ENCODE measurements at places on chromosomes 4 and X.
A peak's percentile ranks its signal among the peaks of the same experiment; 100 is the strongest.

DNA sequence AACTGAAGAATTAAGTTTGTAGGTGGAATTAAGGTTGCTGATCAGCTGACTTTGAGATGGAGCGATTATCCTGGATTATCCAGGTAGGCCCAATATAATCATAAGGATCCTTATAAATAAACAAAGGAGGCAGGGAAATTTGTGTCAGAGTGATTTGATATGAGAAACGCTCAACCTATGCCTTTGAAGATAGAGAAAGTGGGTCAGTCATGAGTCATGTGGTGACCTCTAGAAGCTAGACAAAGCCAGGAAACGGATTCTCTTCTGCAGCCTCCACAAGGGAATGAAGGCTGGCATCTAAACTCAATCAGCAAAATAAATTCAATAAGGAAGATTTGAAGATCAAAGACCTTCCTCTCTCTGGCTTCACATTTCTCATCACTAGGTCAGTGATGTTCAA, 41.5 kb upstream of the SMIM10 start:
- no peak for DNase-seq

GRCh38 chrX:66015152-66015831, 24.6 kb downstream of the VSIG4 start:
- DNase-seq = no peak

GRCh38 chrX:53128097-53128749, 34.3 kb downstream of the KANTR start:
- no peak for DNase-seq

- DNase-seq = peak; percentile 67
Measured at GRCh38 chr4:53507671-53508286, 83.5 kb downstream of the LNX1 start.

DNA sequence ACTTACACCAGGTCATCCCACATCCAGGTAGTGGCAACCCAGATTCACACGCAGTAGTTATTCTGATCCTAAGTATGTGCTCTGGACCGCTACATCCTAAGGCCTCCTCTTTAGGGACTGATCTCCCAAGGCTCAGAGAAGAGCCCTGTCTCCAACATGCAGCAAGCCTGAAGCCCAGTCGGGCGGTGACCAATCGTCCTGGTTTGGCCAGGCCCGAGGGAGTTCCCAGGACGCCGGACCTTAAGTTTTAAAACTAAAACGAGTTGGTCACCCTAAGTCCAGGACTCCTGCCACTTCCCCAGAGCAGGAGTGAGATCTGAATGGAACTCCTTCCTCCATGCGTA, 385 bp downstream of the LYAR start:
- peak; percentile 4 for DNase-seq

DNA sequence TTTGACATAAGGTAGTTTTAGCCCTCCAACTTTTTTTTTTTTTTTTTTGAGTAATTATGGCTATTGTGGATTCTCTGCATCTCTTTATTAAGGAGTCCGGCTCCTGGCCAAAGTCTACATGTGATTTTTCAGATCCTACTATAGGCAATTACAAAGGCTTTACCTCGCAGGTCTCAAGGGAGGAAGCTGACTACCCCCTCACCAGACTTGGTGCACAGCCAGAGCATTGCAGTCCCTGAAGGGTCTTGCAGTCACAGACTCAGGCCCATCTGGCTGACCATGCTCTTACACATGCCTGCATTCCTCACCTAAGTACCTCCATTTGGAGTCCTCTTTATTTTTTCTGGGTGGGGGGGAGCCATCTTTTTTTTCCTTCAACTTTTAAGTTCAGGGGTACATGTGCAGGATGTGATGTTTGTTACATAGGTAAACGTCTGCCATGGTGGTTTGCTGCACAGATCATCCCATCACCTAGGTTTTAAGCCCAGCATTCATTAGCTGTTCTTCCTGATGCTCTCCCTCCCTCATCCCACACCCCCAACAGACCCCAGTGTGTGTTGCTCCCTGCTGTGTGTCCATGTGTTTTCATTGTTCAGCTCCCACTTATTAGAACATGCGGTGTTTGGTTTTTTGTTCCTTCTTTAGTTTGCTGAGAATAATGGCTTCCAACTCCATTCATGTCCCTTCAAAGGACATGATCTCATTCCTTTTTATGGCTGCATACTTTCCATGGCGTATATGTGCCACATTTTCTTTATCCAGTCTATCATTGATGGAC, 88.4 kb upstream of the STIM2 start:
- DNase-seq = no peak

DNA sequence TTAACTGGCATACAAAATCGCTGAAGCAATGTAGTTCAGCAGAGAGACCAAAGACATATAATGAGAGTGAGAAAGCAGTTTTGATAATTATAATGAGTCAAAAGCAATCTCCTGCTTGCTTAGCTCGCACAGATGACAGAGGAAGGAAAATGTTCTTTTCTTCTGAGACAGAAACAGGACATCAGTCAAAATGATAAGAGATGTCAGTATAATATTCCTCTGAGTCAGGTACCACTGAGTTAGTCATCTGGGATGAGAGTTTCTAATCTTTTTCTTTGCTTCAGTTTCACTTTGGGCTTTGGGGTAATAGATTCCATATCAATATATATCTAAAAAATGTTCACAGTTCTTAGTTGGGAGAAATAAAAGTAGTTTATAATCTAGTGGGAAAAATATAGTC, 387.2 kb downstream of the PCDH7 start:
- no peak for DNase-seq

GRCh38 chr4:84031401-84031800, 467.7 kb downstream of the NKX6-1 start:
- DNase-seq = no peak

- DNase-seq = peak; percentile 70
Measured at GRCh38 chr4:24856586-24856985, 56.3 kb downstream of the CCDC149 start.

- no peak for DNase-seq
Measured at GRCh38 chr4:107312366-107312765, 276.3 kb upstream of the DKK2 start.

DNA sequence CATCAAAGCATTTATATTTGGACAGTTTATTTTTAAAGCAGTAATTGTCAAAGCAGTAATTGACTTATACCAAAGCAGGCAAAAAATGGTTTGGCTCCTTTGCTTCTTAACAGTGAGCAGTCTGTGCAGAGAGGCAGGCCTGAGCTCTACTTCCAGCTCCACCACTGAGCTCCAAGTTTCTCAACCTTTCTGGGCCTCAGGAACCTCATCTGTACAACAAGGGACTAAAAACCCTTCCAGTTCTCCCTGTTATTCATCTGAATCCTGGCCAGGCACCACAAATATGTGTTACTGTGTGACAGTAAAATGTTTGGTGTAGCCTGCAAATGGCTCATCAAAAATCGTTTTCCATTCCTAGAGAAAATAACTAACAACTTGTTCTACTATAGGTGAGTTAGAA, 88.7 kb upstream of the TTC29 start:
- no peak for DNase-seq

DNA sequence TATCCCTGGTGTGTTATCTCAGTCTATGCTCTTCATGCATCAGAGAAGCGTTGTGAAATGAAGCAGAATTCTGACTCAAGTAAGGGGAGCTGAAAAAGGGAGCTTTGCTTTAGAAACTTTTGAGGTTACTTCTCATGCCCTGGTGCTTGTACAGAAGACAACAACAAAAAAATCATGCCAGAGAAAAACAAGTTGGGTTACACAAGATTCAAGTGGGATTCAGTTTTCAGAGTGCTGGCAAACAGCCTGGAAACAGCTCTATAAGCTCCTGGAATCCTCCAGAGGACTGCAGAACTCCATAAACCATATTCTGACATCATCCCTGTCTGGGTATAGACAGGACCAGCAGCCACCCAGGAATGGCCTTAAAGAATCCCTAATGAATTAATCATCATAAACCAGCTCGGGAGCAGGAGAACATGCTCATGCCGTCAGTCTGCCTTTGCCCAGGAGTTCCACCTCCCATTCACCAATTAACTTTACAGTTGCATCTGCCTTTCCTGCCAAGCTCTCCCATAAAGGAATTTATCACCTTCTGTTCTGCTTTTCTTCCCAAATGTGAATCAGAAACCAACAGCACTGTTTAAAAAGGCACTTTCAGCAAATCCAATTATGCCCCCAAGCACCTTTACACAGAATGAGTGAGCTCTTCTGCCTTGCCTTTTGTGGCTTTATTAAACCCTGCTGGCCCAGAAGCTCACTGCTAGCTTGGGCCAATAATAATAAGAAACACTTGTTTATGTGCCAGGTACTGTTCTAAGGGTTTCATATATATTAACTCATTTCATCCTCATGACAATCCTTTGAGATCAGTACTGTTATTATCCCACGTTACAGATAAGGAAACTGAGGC, 54.5 kb upstream of the FBXW7 start:
- DNase-seq = peak; percentile 64

- no peak for DNase-seq
Measured at GRCh38 chr4:184960505-184960971, 57.8 kb upstream of the HELT start.

DNA sequence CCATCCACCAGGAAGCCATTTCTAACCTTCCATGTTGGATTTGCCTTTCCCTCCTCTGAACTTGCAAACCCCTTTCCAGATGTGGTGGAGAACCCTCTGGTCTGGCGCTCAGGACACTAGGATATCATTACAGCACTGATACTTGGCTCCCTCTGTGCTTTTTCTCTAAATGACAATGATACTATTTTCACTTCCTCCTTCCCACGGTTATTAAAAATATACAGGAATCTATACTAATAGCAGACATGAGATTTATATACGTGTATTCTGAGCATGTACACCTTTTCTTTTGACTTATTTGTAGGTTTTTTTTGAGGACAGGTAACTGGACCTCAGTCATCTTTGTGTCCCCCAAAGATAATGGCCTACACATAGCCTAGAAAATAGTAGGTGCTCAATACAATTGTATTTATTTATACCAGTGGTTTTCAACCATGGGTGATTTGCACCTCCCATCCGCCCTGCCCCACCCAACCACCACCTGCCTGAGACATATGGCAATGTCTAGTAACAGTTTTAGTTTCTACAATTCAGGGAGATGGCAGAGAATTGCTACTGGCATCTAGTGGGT, 60.4 kb upstream of the PLAC8 start:
- DNase-seq = no peak

DNA sequence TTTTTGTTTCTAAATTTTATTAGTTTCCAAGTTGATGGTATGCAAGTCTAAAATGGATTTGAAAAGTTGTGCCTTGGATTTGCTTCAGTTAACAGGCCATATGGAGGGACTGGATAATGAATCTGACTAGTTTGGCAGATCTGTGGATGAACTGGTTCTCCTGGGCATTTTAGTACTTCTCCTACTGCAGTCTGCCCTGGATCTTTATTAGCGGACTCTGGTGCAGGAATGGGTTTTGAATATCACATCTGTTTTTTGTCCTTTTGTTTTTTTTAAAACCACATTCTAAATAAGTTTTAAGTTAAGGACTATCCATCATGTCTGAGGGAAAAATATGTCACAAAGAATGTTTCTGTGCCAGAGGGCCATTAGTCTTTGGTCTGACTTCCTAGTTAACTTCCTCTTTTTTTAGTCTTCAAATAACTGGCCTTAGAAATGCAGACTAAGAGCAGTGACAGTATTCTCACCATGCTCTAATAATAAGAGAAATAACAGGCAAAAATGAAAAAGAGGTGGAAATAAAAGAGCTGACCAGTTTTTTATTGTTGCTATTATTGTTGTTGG, 13.9 kb upstream of the DCK start:
- no peak for DNase-seq

All from urothelium cell line (cell line).